ENCODE measurements at places on chromosomes 6 and 20.

GRCh38 chr6:169780571-169781091, 29.2 kb downstream of the ERMARD start:
- DNase-seq = no peak

- DNase-seq = no peak
These were observed 18.7 kb downstream of the TFEB start for GRCh38 chr6:41716516-41717391.

GRCh38 chr6:41786451-41787218, 859 bp upstream of the TOMM6 start:
- peak; percentile 42 for DNase-seq

DNA sequence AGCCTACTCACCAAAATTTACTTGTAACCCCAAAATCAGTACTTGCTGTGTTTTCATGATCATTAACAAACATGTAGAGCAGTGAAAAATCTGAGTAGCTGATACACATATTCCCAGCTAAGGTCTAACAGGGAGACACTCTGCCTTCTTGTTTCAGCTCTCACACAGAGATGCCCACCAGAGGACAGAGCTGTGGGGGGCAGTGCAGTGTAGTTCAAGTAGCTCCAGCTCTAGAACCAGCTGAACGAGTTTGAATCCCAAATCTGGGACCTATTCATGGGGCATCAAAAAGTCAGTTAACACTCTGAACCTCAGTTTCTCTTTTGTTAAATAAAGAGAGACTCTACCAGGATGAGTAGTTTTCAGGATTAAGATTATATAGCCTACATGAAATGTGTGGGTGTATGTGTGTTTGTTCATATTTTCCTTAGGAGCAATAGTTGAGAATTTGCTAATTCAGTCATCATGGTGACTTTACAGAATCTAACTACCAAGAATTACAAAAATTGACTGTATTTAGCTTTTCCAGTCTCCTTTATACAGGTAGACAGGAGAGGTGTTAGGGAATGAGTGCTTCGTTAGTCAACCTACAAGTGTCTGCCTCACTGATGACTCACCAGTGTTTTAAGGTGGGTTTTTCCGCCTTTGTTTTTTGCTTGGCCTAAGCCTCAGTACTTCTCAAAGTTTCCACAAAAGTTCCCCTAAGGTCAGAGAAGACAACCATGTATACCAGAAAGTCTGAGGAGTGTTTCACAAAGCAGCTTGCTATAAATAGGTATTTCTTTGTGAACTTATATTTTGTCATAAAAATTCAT, 164.0 kb upstream of the RUNX2 start:
- DNase-seq = no peak

GRCh38 chr20:43188861-43189553, 699 bp downstream of the PTPRT start:
- no peak for DNase-seq

DNA sequence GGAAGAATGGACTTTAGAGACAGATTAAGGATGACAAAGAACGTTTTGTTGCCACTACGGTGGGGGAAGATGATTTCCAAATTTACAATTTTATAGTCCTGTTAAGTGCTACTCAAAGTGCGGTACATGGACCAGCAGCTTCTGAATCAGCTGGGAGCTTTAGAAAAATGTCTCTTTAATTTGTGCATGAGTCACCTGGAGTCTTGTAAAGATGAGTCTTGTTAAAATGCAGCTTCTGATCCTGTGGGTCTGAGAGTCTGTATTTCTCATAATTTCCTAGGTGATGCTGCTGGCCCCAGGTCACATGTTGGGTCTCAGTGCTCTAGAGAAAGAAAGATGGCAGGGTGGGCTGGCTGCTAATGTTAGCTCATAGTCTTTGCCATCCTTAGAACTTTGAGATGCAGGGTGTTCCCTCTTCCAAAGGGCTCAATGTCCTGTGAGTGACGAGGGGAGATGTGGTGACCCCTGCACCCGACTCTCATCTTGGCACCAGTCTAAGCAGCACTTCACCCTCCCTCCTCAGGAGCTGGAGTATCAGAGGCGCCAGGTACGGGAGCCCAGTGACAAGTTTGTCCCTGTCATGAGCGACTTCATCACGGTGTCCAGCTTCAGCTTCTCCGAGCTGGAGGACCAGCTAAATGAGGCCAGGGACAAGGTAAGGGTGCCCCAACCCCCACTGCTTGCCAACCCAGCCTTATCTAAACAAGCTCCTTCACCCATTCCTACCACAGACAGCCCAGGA, 34.5 kb downstream of the MOCS1 start:
- no peak for DNase-seq

- DNase-seq = no peak
These were observed 481.4 kb downstream of the MAFB start for GRCh38 chr20:40207655-40208054.

GRCh38 chr20:20217621-20218020, 150.3 kb upstream of the INSM1 start:
- DNase-seq = no peak

DNA sequence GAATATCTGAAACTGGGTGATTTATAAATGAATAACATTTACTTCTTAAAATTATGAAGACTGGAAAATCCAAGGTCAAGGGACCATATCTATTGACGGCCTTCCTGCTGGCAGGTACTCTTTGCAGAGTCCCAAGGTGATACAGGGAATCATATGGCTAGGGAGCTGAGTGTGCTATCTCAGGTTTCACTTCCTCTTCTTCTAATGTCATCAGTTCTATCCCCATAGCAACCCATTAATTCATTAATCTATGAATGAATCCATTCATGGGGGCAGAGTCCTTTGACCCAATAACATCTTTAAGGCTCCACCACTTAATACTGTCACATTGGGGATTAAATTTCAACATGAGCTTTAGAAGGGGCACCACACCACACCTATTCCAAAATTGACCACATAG, 772.0 kb downstream of the HACE1 start:
- no peak for DNase-seq

- DNase-seq = no peak
These were observed 7.7 kb upstream of the ZNF334 start for GRCh38 chr20:46520976-46521579.

GRCh38 chr20:1440024-1440423, 26.6 kb downstream of the NSFL1C start:
- no peak for DNase-seq

GRCh38 chr6:157538168-157538567, 157.2 kb downstream of the ZDHHC14 start:
- DNase-seq = no peak

GRCh38 chr20:768426-768978, at the start of gene SLC52A3:
Gene SLC52A3, minus strand, starts transcription at chr20:768500. Its CDS starts 2,726 bp downstream, at chr20:765774.
- no peak for DNase-seq

DNA sequence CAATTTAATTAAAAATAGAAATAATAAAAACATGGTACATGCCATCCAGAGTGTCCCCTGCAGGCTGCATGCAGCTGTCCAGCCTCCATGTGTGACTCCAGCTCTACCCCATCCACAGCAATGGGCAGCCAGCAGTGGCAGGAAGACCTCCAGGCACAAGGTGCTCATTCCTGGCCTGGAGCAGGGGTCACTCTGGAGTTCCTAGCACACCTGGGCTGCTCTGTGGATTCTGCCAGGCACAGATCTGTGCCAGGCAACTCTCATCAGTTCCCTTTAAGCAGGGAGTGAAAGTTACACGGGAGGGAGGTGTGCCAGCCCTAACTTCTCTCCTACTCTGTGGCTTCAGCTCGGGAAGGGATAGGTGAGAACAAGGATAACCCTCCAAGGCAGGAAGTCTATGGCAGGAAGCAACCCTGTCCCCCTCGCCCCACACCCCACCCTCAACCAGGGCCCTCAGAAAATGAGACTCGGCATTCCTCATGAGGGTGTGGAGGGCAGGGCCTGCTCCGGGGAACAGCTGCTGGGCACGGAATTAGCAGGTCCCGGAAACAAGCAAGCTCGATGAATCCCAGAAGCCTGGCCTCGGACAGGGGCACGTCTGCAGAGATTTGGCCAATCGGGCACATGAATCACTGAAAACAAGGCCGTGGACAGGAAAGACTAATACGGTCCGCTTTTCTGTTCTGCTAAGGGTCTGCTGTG, 10.0 kb downstream of the JPH2 start:
- DNase-seq = no peak

DNA sequence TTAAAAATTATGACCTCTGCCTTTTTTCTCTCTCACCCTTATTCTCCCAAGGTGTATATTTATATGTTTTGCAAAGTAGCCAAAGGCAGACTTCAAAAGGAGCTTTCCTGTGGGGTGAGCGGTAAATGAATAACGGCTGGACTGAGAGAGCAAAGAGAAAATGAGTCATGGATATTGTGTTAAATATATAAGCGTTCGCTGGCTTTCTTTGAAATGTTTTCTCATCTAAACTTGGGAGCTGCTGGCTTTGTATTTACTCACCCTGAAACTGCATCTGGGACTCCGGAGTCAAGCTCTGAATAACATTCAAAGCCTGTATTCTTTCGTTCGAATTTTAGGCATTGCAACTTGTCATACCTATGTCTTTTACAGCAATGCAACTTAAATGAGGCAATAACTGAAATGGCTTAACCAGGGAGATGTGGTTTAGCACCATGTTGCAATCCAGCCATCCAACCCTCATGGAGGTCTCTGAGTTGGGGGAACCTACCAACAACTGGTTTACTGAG, 32.0 kb downstream of the ATXN1 start:
- DNase-seq = no peak

- DNase-seq = no peak
These were observed 303.9 kb upstream of the SGK1 start for GRCh38 chr6:134621858-134622257.

DNA sequence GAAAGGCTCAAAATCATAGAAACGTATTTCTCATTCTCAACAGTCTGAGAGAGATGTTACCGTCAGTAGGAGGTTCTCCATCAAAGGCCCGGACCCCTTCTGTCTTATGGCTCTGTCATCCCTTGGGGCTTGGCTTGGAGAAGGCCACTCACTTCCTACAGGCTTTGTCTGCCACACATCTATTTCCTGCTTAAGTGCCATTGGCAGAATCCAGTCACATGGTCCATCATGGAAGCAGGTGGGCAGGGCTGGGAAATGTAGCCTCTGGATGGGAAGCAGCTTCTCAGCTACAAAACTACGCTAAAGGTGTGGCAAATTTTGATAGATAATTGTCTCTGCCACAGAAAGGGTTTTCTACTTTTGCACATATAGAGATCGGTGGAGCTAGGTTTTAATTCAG, 12.6 kb upstream of the ZFP64 start:
- DNase-seq = no peak

- DNase-seq = no peak
These were observed 224.3 kb downstream of the BTBD9 start for GRCh38 chr6:38415231-38416005.

GRCh38 chr20:21202259-21202658, 76.4 kb downstream of the KIZ start:
- DNase-seq = no peak

- DNase-seq = no peak
These were observed 952.6 kb upstream of the MAP3K7 start for GRCh38 chr6:91539456-91539855.

DNA sequence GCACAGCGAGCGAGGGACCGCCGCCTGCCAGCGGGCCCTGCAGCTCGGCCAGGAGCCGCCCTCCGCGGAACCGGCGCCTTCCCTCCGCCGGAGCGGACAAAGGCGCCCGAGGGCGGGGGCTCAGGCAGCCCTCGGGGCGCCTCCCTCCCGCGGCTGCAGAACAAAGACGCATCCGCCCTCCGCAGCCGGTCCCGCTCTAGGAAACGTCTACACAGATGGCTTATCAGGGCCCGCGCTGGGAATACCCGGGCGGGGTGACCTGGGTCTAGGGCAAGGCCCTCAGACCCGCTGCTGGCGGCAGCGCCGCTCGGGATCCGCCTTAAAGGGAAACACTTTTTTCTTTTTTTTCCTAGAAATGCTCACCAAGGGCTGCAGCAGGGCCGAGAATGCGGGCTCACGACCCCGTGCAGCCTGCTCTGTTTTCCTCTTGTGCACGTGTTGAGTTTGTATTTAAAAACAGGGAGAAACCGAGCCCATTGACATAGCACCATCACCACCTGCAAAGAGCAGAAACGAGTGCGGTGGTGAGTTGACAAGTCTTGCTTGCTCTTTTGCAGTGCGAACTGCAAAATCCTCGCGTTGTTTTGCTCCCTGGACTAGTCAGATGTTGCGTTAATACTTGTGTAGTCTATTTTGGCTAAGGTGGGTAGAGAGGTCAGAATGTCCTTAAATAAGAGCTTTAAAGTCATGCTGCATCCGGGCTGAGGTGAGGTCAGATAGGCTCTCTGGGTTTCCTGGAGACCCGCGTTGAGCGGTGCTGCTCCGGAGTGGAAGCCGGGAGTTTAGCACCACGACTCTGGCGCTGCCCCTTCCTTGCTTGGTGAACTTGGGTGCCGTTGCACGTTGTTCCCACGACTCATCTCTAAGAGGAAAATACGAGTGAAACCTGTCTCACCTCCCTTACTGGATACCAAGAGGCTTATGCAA, 1.1 kb upstream of the RPS6KA2 start:
- DNase-seq = no peak

DNA sequence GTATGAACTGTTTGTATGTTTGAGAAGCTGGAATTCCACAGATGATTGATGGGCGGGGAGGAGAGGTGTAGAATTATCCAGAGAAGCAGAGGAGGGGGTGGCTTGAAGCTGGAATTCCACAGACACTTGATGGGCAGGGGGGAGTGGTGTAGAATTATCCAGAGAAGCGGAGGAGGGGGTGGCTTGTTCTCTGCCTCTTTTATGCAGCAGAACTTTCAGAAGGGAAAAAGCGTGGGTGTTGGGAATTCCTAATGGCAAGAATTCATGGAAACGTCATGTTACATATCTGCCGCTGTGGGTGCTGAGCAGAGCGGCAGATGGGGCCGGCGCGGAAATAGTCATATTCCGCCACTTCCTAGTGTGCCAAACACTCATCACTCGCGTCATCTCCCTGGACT, 167.9 kb upstream of the KCNG1 start:
- DNase-seq = no peak

DNA sequence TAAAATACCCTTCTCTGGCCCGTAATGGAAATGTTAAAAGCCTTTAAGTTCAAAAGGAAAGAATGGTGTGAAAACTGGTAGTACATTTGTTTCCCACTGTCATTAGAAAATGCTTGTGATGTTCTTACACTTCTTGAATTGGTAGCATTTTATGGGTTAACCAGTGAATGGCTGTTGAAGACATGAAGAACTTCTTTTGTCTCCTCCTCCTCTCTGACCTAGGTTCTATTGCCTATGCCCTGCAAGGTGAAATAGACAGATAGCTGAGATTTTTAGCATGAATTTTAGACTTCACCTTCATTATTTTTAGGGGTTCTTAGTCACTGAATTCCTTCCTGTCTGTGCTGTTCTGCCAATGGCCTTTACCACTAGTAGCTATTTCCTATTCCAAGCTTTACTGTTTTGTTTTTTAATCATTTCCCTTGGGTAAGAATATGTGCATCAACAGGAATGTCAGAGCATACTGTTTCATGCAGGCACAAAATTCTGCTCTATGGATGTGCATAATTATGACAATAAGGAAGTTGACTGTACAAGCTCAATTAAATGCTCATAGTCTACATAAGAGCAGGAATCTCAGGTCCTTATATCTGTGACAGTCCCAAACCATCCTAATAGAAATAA, 4.9 kb downstream of the TNFAIP3 start:
- DNase-seq = no peak

All from cortex of kidney (tissue), 1 donor.